Vagina (tissue), 2 donors: ENCODE measurements at places on chromosomes 11 and 22.

DNA sequence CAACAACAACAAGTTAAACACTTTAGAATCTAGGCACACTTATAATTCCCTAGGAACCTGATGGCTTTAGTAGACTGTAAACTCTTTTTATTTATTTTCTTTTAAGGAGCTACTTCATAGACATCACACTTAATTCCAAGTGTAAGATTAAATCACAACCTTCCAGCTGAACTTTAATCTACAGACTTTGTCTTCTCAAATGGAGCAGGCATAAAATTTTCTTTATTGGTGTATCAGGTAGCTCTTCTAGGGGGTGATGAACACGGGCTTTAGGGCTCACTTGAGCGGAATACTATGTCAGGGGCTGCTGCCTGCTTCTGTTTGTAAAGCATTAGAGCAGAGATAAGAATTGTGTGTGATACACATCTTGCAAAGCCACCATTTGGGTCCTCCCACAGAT is 525.8 kb upstream of the FAT3 start:
- DNase-seq, result no peak
- no peaks in the 10 kb centered on the region for H3K27me3 ChIP-seq
- H3K27ac ChIP-seq, result no peak overlapping the region
- H3K4me3 ChIP-seq, result no peak overlapping the region

DNA sequence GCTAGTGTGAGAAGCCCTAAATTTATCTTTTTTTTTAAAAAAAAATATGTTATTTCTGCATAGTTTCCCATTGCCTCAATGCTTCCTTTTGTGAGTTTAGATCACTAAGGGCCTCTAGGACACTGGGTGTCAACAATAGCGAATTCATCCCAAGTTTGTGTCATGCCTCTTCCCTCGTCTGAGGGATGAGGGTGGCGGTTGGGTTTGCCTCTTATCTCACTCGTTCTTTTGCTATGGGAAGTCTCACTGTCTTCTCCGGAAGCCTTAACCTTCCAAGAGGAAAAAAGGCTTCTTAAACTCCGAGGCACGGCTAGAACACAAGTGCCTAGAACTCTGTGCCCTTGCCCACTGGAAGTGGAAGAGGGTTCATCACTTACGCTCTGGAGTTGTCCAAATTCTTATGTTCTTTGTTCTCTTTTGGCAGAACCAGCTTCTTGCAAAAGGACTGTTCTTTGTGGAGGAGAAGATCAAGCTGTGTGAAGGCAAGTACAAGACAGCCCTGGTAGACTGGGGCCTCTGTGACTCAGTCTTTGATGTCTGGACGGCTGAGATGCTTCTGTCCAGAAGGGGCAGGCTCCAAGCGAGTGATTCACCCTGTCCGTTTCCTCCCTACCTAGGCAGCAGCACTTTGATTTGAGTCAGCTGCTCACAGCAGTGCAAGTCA is 78.5 kb downstream of the TRAF6 start:
- H3K36me3 ChIP-seq, result peaks cover 11% of the 10 kb centered on the region
- no peak for DNase-seq
- no peak overlapping the region for H3K4me3 ChIP-seq
- H3K4me1 ChIP-seq, result peaks cover 22% of the 10 kb centered on the region
- no peaks in the 10 kb centered on the region for H3K27me3 ChIP-seq

GRCh38 chr22:35418088-35418487 is 18.1 kb downstream of the MCM5 start:
- H3K27ac ChIP-seq, result no peak overlapping the region
- DNase-seq, result no peak

DNA sequence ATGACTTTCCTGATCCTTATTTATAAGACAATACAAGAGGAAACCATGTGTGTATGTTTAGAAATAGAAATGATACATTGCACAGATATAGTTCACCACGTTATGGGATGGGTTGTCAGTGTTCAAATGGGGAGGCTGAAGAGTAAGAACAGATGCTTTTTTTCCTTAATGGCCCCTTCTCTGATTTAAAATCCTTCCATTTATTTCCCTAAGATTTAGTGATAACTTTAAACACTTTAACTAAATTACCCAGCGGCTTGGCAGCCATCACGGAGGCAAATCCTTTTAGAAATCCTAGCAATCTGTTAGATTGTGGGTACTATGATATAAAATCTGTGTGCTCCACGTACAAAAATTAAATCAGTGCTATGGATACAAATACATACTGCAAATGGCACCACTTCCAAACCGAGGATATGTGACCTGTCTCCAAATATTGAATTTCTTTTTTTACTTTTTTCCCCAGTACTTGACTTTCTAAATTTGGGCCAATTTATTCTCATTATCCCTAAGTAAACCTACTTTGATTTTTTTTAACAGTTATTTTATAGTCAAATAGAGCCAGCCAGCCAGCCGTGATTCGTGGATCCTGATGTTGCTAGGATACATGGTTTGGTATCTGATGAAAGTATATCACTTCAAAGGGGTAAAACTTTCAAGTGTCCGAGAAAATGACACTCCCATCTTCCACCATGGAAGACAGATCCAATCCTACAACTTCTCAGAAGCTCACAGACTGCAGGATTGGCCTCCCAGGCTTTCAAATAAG is 46.1 kb downstream of the BDNF start:
- H3K4me3 ChIP-seq, result no peak overlapping the region
- no peaks in the 10 kb centered on the region for H3K4me1 ChIP-seq
- H3K36me3 ChIP-seq, result no peaks in the 10 kb centered on the region
- no peak overlapping the region for H3K27ac ChIP-seq

DNA sequence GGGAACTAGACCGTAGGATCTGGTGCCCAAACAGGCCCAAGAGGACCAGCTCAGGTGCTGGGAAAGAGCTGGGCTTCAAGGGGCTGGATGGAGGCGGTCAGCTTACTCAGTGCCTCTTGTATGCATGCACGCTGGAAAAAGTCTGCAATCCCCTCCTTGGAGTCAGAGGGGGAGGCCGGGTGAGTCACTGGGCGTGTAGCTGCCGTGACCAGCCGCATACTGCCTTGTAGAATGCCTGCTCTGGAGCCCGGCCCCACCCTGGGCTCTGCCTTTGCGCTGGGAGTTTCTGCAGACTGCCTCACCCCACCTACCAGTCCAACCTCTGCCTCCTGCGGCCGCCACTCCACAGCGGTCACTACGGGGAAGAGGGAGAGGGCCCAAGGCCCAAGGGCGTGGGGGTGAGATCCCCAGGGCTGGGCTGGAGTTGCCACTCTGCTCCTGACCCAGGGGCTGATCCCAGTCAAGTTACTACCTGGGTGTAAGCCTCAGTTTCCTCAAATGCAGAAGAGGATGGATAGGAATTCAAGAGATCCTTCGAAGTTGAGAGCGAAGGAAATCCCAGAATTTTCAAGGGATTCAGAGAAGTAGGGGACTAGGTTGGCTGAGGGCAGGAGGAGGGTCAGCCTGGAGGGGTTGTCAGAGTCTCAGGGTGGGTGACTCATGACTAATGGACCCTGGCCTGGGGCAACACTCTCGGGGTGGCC is 4.2 kb downstream of the MRGPRF start:
- H3K36me3 ChIP-seq, result peaks cover 5% of the 10 kb centered on the region
- DNase-seq, result no peak
- H3K27ac ChIP-seq, result peak overlapping the region; percentile 95
- no peaks in the 10 kb centered on the region for H3K27me3 ChIP-seq
- peak overlapping the region; percentile 63 for H3K4me3 ChIP-seq

DNA sequence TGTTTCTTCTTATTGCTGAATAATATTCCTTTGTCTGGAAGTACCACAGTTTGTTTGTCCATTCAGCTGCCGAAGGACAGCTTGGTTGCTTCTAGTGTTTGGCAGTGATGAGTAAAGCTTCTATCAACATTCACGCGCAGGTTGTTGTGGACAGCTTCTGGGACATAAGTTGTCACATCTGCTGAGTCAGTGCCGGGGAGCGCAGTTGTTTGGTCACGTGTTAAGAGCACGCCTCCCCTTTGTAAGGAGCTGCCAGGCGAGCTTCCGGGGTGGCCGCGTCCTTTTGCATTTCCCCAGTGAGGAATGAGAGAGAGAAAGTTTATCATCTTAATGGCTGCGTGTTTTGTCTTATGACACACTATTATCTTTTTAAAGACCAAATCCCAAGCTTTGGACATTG is 30.3 kb downstream of the SAMM50 start:
- no peak for DNase-seq
- H3K27me3 ChIP-seq, result no peaks in the 10 kb centered on the region
- H3K36me3 ChIP-seq, result no peaks in the 10 kb centered on the region
- no peak overlapping the region for H3K4me3 ChIP-seq
- no peak overlapping the region for H3K27ac ChIP-seq

- no peak overlapping the region for H3K4me3 ChIP-seq
- no peak for DNase-seq
- H3K4me1 ChIP-seq, result no peaks in the 10 kb centered on the region
- no peaks in the 10 kb centered on the region for H3K27me3 ChIP-seq
- no peaks in the 10 kb centered on the region for H3K36me3 ChIP-seq
Measured at GRCh38 chr11:37712251-37712650, 1114.2 kb upstream of the RAG2 start.

DNA sequence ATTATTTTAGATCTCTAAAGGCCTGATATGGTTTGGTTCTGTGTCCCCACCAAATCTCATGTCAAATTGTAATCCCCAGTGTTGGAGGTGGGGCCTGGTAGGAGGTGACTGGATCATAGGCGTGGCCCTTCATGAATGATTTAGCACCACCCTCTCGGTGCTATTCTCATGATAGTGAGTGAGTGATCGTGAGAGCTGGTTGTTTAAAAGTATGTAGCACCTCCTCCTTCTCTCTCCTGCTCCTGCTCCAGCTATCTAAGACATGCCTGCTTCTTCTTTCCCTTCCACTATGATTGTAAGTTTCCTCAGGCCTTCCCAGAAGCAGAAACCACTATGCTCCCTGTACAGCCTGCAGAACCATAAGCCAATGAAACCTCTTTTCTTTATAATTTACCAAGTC is 114.1 kb downstream of the SERGEF start:
- no peak overlapping the region for H3K27ac ChIP-seq
- no peak for DNase-seq
- no peaks in the 10 kb centered on the region for H3K4me1 ChIP-seq
- H3K36me3 ChIP-seq, result no peaks in the 10 kb centered on the region
- no peak overlapping the region for H3K4me3 ChIP-seq

DNA sequence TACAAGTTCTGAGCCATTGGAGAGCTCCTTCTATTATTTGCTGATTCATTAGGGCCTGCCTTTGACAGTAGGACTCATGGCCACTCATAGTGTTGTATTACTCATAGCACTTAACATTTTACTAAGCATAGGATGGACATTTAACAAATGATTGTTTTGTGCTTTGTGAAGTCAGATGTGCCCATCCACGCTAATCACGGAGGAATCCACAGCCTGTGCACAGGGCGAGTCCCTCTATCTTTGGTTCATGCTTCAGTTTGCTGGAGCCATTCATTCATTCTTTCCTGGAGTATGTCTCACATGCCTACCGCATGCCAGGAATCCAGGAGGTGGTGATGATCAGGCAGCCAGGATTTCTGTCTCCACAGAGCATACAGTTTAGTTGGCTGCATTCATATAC is 254.1 kb downstream of the NTM start:
- no peaks in the 10 kb centered on the region for H3K36me3 ChIP-seq
- no peaks in the 10 kb centered on the region for H3K4me1 ChIP-seq
- DNase-seq, result no peak
- H3K27ac ChIP-seq, result no peak overlapping the region
- H3K27me3 ChIP-seq, result no peaks in the 10 kb centered on the region

DNA sequence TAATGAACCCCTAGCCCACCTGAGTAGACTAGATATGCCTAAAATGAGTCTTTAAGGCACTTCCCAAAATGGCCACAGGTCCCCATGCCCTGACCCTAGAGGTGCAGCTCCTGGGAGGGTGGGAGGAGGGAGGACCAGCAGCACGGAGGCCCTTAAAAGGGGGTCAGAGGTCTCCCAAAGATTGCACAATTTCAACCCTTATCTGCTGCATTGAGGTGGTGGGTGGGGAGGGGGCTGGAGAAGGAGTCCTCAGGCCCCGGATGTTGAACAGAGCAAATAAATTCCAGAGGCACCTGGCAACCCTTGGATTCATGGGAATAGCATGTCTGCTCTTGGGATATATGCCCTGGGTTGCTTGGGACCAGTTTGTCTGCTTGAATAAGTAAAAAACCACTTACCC is 57.6 kb downstream of the NAV2 start:
- H3K36me3 ChIP-seq, result no peaks in the 10 kb centered on the region
- H3K27ac ChIP-seq, result no peak overlapping the region
- no peak for DNase-seq
- no peaks in the 10 kb centered on the region for H3K27me3 ChIP-seq
- peaks cover 12% of the 10 kb centered on the region for H3K4me1 ChIP-seq
- H3K4me3 ChIP-seq, result no peak overlapping the region

GRCh38 chr11:73029403-73029802 is 112.7 kb downstream of the FCHSD2 start:
- H3K4me1 ChIP-seq, result no peaks in the 10 kb centered on the region
- no peak overlapping the region for H3K4me3 ChIP-seq
- H3K27ac ChIP-seq, result no peak overlapping the region
- DNase-seq, result no peak

DNA sequence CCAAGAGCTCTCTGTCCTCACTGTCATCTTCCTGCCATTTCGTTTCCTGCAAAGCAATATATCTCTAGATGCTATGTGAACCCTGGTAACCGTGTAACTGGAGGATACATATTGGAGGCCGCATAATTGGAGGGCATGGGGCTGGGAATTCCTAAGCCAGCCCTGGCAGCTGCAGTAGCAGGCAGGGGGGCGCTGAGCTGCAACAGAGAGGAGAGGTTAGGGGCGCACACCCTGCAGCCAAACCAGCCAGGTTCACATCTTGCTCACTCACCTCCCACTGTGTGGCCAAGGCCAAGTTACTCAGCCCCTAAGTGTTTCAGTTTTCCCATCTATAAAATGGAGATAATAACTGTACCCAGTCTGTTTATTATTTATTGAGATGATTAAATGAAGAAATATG is 39.9 kb upstream of the ZBTB16 start:
- no peaks in the 10 kb centered on the region for H3K27me3 ChIP-seq
- H3K4me1 ChIP-seq, result no peaks in the 10 kb centered on the region
- H3K27ac ChIP-seq, result no peak overlapping the region
- no peak for DNase-seq
- H3K4me3 ChIP-seq, result no peak overlapping the region
- no peaks in the 10 kb centered on the region for H3K36me3 ChIP-seq

DNA sequence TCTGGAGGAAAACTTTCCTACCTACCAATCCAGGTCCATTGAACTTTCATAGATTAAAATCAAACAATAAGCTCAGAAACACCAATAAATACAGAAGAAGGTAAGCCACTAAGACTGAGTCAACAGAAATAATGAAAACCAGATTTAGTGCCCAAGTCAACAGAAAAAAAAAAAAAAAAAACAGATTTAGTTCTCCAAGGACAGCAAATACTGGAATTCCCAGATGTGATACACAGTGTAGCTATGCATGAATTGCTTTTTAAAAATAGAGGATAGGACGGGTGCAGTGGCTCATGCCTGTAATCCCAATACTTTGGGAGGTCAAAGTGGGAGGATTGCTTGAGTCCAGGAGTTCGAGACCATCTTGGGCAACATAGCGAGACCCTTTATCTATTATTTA is 15.7 kb downstream of the DMC1 start:
- H3K27me3 ChIP-seq, result no peaks in the 10 kb centered on the region
- no peaks in the 10 kb centered on the region for H3K36me3 ChIP-seq
- H3K4me3 ChIP-seq, result no peak overlapping the region
- no peaks in the 10 kb centered on the region for H3K4me1 ChIP-seq
- no peak for DNase-seq

- no peaks in the 10 kb centered on the region for H3K36me3 ChIP-seq
- no peaks in the 10 kb centered on the region for H3K4me1 ChIP-seq
- no peak for DNase-seq
Measured at GRCh38 chr11:1225386-1226225, 2.7 kb downstream of the MUC5B start.
